A549 (cell line): ENCODE measurements at places on chromosomes 2 and 18.

GRCh38 chr2:241254904-241255351 is 60.5 kb downstream of the HDLBP start:
- no peak for DNase-seq

DNA sequence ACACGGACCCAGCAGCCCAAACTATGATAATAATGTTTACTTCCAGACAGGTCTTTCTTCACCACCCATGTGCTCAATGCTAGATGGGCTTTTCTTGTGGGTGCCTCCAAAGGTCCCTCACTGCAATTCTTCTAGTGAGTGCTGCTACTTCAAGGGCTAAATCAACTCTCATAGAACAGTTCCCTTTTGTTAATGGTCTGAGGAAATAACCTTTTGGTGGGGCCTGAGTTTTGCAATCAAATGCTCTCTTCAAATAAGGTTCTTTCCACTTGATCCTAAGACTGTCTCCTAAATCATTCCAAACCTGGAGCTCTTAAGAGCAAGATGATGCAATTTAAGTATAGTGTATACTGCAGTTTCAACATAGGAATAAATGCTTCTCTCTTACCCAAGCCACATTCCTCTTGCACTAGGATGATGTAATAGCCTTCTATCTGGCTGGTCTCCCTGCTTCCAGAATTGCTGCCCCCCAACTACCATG is 6.0 kb downstream of the NEMP2 start:
- DNase-seq = no peak

DNA sequence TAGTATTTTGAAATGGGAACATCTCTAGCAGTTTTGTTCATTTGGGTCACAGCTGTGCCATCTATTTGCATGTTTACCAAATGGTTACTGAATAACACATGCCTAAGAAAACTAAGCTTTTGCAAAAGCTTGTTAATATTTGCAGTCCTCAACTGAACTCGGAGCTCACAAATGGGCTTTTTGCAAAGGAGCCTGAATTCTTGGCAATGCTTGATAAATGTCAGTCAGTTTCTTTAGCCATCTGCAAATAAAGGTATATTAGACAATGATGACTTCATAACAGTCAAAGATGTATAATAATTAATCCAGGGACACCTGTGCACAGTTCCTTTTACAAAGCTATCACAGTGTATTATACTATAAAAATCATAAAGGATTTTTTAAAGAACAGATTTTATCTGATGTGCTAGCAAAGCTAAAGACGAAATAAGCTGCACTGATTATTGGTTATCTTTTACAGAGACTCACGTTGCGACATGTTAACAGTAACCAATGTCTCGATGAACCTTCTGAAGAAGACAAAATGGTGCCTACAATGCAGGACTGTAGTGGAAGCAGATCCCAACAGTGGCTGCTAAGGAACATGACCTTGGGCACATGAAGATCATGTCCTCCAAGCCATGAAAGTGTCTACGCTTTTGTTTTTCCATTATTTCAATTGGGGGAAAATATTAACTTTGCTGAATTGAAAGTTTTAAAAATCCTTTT is 248.4 kb upstream of the KCNJ3 start:
- no peak for DNase-seq

DNA sequence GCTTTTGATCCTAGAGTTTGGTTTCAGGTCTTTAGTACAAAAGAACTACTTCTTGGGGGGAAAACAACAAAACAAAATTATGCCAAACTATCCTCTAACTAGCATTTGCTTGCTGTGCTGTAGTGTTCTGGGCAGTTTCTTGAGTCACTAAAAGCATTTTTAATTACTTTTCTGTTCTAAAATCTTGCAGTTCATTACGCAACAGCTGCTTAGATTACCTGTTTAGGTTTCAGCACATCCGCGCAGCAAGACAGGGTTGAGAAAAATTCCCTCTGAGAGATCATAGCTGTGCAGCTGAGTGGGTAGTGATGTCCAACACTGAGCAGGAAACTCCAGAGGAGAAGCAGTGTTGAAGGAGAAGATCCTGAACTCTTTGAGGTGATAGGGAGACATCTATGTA is 9.0 kb downstream of the DAW1 start:
- DNase-seq = no peak

GRCh38 chr2:238712011-238712410 is 135.9 kb upstream of the TWIST2 start:
- DNase-seq = no peak

- no peak for DNase-seq
Observed at GRCh38 chr2:182625814-182626213, 90.2 kb upstream of the DNAJC10 start.

DNA sequence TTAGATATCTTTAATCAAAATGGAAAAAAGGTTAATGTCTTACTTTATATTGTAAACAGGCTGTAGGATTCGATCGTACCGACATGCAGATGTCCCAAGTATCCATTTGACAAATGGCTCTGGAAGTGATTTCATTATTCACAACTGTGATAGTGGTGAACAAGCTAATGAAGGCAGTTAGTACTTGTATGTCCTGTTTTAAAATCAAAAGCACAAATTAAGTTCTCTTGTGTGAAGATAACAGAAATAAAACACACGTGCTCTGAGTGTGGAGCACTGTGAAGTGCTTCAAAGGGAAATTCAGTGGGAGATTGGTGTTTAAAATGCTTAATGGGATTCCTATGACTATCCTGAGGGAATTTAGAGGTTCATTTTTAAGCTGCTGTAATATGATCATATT is 8.6 kb upstream of the LRP1B start:
- DNase-seq = no peak

- DNase-seq = no peak
Observed at GRCh38 chr2:241226723-241227572, 38.5 kb downstream of the ANO7 start.

- peak; percentile 6 for DNase-seq
Observed at GRCh38 chr2:31886700-31887099, 124.1 kb downstream of the MEMO1 start.

- no peak for DNase-seq
Observed at GRCh38 chr2:42267530-42267929, 93.5 kb downstream of the COX7A2L start.
